ENCODE measurements at places on chromosomes 4 and X.

- no peaks in the 10 kb centered on the region for H3K4me1 ChIP-seq
- no peaks in the 10 kb centered on the region for H3K36me3 ChIP-seq
- H3K27me3 ChIP-seq, result peaks cover 10% of the 10 kb centered on the region
- no peak for DNase-seq
- H3K4me3 ChIP-seq, result no peak overlapping the region
Observed at GRCh38 chr4:5128569-5128968, 77.3 kb downstream of the STK32B start.

- H3K27me3 ChIP-seq, result no peaks in the 10 kb centered on the region
- peaks cover 16% of the 10 kb centered on the region for H3K4me1 ChIP-seq
- peak overlapping the region; percentile 41 for H3K27ac ChIP-seq
- no peaks in the 10 kb centered on the region for H3K36me3 ChIP-seq
- no peak for DNase-seq
Observed at GRCh38 chr4:26196567-26196966, 124.2 kb upstream of the RBPJ start.

DNA sequence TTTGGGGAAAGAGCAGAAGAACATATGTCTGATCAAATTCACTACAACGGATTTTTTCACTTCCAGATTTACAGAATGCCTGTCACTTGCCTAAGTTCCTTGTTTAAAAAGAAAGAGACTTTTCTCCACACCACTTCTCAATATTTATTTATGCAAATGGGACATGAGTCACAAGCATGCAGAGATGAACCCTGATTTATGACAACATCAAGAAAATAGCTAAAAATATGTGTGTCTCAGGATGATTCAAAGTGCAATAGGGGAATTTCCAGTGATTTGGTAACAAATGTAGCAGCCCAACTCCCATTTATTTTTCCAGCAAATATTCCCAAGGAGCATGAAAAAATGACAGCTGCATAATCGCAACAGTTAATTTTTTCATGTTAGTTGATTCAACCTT is 180.4 kb upstream of the FAT1 start:
- H3K27ac ChIP-seq, result peak overlapping the region; percentile 19
- no peak for DNase-seq
- no peak overlapping the region for H3K4me3 ChIP-seq
- H3K36me3 ChIP-seq, result no peaks in the 10 kb centered on the region
- H3K27me3 ChIP-seq, result no peaks in the 10 kb centered on the region

DNA sequence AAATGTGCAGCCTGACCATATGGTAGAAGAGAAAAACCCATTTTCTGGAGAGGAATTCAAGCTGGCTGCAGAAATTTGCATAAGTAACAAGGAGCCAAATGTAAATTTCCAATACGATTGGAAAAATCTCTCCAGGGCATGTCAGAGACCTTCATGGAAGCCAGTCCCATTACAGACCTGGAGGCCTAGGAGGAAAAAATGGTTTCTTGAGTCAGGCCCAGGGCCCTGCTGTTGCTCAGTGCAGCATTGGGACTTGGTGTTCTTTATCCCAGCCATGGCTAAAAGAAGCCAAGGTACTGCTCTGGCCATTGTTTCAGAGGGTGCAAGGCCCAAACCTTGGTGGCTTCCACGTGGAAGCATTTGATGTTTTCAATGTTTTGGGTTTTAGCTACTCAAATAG is 70.6 kb downstream of the MAGEC2 start:
- H3K27ac ChIP-seq, result no peak overlapping the region
- no peaks in the 10 kb centered on the region for H3K36me3 ChIP-seq
- H3K4me1 ChIP-seq, result no peaks in the 10 kb centered on the region
- H3K27me3 ChIP-seq, result no peaks in the 10 kb centered on the region
- no peak for DNase-seq

DNA sequence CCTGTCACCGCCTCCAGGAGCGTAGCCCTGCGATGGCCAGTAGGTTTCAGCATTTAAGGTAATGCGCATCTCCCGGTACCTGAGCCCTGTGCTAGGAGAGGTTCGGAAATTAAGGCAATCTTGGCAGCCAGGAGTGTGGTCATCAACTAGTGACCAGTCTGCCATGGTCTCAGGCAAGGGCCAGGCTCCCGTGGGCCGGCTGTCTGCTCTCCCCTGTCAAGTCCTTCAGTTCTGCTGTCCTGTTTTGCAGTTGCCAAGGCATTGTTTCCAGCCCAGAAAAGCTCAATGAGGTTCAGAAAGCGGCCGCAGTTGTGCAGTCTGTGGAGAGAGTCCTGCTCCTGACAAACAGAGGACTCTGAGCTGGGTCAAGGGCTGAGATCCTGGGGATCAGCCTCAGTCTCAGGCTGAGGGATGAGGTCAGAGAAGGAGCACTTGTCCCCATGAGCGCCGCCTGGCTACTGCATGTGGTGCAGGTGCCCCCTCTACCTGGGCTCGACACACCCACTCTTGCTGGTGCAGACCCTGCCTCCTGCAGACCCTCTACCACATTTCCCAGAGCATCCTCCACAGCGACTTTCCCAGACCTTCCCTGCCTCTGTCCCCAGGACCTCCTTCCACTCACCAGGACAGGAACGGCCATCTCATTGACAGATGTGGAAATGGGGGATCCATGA is 53.4 kb upstream of the PSAPL1 start:
- H3K4me3 ChIP-seq, result no peak overlapping the region
- no peak for DNase-seq

DNA sequence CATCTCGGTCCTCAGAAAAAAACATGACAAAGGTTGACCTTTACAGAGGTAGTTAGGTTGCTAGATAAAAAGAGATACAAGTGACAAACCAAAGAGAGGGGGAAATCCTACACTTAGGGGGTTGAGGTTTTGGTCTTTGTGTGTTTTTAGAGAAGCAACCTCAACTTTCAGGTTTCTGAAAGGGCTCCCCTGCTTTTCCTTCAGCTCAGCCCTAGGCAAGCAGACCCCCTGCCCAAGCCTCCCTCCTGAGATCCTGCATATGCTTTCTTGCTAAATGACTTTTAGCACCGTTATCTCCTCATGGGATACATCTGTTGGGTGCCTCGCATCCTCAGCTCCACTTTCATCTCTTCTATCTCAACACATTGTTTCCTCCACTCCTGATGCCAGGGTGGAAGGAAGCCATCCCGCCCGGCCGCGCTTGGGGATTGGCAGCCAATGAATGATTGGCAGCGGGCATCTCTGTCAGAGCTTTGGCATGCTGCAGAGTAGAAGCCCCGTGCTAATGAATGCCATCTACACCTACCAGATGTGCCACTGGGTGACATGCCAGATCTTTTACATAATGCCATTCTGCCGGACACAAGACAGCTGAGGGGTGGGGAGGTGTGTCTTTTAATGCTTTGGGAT is 15.0 kb upstream of the PRDM8 start:
- no peak for DNase-seq
- H3K4me1 ChIP-seq, result peaks cover 18% of the 10 kb centered on the region
- H3K4me3 ChIP-seq, result no peak overlapping the region

DNA sequence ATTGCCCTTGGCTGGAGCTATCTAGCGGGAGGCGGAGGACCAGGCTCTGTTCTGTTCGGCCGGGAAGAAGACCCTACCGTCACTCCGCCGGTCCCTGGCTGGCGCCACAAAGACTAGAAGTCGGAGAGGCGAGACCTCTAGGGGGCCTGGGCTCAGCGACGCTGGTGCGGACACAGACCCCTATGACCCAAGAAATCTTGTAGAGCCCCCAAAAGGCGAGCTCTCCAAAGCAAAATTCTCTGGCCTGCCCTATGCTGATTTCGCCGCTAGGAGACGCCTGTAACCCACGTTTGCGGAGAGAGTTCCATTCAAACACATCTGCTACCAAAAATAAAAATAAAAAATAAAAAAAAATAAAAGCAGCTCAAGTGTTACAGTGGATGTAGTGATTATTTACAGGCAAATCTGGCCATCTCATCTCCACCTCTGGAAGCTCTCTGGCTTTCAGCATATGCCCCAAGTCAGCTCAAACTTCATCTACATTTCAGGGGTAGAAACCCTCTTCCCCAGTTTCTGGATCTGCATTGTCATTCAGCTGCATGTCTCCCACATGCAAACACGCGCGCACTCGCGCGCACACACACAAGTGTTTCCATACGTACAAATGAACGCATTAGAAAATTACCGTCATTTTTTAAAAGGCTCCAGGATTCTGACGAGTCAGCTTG is 2.4 kb upstream of the PCDH10 start:
- no peaks in the 10 kb centered on the region for H3K36me3 ChIP-seq
- peaks cover 86% of the 10 kb centered on the region for H3K27me3 ChIP-seq
- no peak for DNase-seq
- H3K4me3 ChIP-seq, result peak overlapping the region; percentile 32
- no peak overlapping the region for H3K27ac ChIP-seq

- H3K4me3 ChIP-seq, result no peak overlapping the region
- no peaks in the 10 kb centered on the region for H3K36me3 ChIP-seq
- H3K27me3 ChIP-seq, result no peaks in the 10 kb centered on the region
- no peak for DNase-seq
- H3K4me1 ChIP-seq, result no peaks in the 10 kb centered on the region
Observed at GRCh38 chrX:39367416-39367815, 566.2 kb downstream of the MID1IP1 start.

DNA sequence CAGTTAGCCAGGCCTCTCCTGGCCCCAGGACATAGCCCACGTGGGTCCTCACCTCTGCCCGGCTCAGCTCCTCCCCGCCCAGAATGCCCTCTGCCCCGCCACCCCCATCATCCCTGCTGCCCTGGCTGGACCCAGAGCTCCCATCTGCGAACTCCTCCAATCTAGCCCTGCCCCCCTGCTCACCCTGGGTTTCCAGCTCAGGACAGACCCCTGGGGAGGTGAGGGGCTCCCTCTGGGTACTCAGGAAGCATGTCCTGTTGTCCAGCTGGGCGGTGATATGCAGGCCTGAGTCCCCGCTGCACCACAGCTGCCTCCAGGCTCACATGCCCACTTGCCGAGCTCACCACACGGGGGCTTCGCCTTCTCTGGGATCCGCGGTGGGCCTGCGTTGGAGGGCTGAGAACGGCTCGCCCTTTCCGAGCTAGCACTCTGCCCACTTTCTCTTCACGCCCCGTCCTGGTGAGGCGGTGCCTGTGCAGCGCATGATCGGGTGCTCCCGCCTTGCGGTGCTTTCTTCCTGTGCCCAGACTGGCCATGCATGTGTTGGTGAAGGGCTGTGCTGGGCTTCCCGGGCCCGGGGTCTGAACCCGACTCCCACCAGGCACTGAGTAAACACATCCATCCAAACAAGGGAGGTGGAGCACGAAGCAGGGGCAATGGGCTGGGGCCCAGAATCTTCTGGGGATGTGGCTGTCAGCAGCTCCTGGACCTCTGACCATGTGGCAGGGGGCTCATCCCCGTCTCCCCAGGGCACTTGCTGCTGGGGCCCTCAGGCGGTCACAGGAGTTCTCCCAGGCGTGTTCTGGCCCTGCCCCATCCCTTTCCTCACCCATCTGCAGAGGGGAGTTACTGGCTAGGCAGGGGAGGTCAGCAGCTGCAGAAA is 74.3 kb downstream of the RGS12 start:
- H3K4me1 ChIP-seq, result peaks cover 13% of the 10 kb centered on the region
- H3K27ac ChIP-seq, result no peak overlapping the region
- no peaks in the 10 kb centered on the region for H3K27me3 ChIP-seq
- no peaks in the 10 kb centered on the region for H3K36me3 ChIP-seq

DNA sequence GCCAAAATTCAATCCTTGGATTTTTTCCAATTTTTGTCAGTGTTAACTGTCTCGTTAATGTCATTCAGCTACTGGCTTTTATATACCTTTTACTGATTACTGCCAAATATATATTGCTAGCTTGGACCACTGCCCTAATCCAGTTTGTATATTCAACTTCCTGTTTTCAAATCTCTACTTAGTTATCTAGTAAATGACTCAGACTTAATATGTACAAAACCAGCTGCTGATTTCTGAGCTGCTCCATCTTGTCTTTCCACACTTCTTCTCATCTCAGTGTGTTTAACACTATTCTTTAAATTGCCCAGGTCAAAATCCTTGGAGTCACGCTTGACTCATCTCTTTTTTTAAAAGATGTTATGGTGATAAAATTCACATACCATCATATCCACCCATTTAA is 1196.7 kb downstream of the RAPGEF2 start:
- H3K27me3 ChIP-seq, result no peaks in the 10 kb centered on the region
- no peak overlapping the region for H3K27ac ChIP-seq
- peaks cover 8% of the 10 kb centered on the region for H3K4me1 ChIP-seq
- no peak overlapping the region for H3K4me3 ChIP-seq
- DNase-seq, result no peak

- H3K4me1 ChIP-seq, result peaks cover 4% of the 10 kb centered on the region
- DNase-seq, result no peak
- H3K27ac ChIP-seq, result no peak overlapping the region
- no peak overlapping the region for H3K4me3 ChIP-seq
Observed at GRCh38 chr4:175246941-175247340, 328.8 kb downstream of the ADAM29 start.

DNA sequence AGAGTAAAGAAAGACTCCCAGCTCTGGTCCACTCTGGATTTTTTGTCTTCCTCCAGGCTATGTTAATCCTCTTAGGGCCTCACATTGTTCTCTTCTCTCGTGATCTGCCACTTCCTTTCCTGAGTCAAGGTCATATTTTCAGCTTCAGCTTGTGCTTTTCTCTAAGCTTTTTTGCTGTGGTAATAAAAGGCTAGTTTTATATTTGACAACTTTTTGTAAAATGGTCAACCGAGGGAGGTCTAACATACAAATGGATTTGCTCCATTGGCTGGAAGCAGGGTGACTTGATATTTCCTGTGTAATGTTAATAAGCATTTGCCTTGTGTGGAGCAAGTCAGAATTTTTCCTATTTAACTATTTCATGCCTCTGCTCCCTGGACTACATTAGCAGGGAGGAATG is 239.7 kb downstream of the RAB28 start:
- no peak overlapping the region for H3K4me3 ChIP-seq
- no peaks in the 10 kb centered on the region for H3K27me3 ChIP-seq
- H3K36me3 ChIP-seq, result no peaks in the 10 kb centered on the region
- H3K4me1 ChIP-seq, result no peaks in the 10 kb centered on the region
- no peak overlapping the region for H3K27ac ChIP-seq
- no peak for DNase-seq

- H3K27me3 ChIP-seq, result no peaks in the 10 kb centered on the region
- no peak overlapping the region for H3K4me3 ChIP-seq
- no peak overlapping the region for H3K27ac ChIP-seq
- H3K36me3 ChIP-seq, result no peaks in the 10 kb centered on the region
- no peaks in the 10 kb centered on the region for H3K4me1 ChIP-seq
Observed at GRCh38 chr4:187565416-187565815, 430.2 kb upstream of the ZFP42 start.

GRCh38 chr4:127217586-127218229 is 415.0 kb upstream of the INTU start:
- no peak overlapping the region for H3K4me3 ChIP-seq
- DNase-seq, result no peak
- H3K36me3 ChIP-seq, result no peaks in the 10 kb centered on the region
- no peaks in the 10 kb centered on the region for H3K27me3 ChIP-seq

Measured in RWPE2 (cell line).